IMR-90 (cell line): ENCODE measurements at places on chromosomes 2 and 18.
A peak's percentile ranks its signal among the peaks of the same experiment; 100 is the strongest.

DNA sequence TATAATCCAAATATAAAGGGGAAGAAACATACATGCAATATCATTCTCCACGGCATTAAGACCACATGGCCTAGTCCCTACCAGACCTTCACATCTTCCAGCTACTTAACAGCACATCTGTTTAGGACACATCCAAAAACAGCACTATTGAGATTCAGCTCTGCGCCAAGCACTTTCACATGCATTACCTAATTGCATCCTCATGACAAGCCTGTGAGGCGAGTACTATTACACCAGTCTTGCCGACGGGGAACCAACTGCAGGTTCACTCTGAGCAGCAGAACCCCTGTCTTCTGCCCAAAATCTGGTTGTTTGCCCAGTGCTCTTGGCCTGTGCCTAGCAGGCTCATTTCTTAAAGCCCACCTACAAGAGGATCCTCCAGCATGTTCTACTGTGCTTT is 66.7 kb downstream of the AAK1 start:
- DNase-seq = no peak
- H3K4me3 ChIP-seq = no peak overlapping the region
- H3K27me3 ChIP-seq = no peaks in the 10 kb centered on the region
- H3K36me3 ChIP-seq = no peaks in the 10 kb centered on the region
- H3K4me1 ChIP-seq = peaks cover 19% of the 10 kb centered on the region

DNA sequence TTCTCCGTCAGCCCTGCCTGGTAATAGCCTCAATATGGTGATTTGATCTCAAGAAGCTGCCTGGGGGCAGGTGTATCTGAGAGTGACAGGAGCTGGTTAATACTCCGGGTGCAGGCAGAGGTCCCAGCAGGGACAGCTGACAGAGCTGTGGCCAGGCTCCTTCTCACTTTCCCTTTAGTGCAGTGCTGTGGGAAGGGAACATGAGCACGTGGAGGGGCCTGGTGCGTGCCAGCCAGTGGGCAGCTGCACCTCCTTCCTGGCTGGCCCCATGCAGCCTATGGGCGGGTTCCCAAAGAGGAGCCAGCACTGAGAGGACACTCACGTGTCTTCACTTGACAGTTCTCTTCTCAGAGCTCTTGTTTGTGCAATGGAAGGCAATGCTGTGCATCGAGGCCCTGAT is 9.1 kb downstream of the CNNM4 start:
- no peak for DNase-seq
- H3K27me3 ChIP-seq = no peaks in the 10 kb centered on the region
- no peak overlapping the region for H3K4me3 ChIP-seq
- H3K27ac ChIP-seq = no peak overlapping the region

GRCh38 chr18:50982086-50982801 is 14.4 kb downstream of the ELAC1 start:
- H3K4me1 ChIP-seq = peaks cover 9% of the 10 kb centered on the region
- no peak overlapping the region for H3K27ac ChIP-seq
- no peaks in the 10 kb centered on the region for H3K27me3 ChIP-seq
- no peak overlapping the region for H3K4me3 ChIP-seq
- DNase-seq = no peak

- H3K27ac ChIP-seq = no peak overlapping the region
- no peak for DNase-seq
- no peaks in the 10 kb centered on the region for H3K27me3 ChIP-seq
- no peak overlapping the region for H3K4me3 ChIP-seq
These were observed 469.5 kb upstream of the LINC00305 start for GRCh38 chr18:64618390-64618789.

DNA sequence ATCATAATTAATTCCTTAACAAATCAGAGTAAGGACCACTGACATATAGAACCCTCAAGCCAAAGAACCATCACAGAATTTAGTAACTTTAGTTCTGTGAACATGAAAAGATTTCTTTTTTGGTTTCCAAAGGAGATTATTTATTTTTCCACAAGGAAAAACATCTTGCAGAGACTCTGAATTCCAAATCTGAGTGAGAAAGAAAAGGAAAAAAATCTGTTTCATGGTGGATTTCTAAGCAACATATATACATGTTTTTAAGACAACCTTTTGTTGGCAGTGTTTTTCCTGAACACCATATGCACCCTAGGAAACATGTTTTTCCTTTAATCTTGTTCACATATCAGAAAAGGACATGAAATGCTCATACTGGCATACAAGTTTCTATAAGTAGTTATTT is 149.8 kb downstream of the AGPS start:
- H3K27ac ChIP-seq = no peak overlapping the region
- no peaks in the 10 kb centered on the region for H3K4me1 ChIP-seq
- no peaks in the 10 kb centered on the region for H3K36me3 ChIP-seq
- no peak for DNase-seq

GRCh38 chr18:5951515-5952091 is 56.3 kb upstream of the TMEM200C start:
- DNase-seq = no peak
- peaks cover 4% of the 10 kb centered on the region for H3K27me3 ChIP-seq
- H3K27ac ChIP-seq = no peak overlapping the region
- no peaks in the 10 kb centered on the region for H3K36me3 ChIP-seq

DNA sequence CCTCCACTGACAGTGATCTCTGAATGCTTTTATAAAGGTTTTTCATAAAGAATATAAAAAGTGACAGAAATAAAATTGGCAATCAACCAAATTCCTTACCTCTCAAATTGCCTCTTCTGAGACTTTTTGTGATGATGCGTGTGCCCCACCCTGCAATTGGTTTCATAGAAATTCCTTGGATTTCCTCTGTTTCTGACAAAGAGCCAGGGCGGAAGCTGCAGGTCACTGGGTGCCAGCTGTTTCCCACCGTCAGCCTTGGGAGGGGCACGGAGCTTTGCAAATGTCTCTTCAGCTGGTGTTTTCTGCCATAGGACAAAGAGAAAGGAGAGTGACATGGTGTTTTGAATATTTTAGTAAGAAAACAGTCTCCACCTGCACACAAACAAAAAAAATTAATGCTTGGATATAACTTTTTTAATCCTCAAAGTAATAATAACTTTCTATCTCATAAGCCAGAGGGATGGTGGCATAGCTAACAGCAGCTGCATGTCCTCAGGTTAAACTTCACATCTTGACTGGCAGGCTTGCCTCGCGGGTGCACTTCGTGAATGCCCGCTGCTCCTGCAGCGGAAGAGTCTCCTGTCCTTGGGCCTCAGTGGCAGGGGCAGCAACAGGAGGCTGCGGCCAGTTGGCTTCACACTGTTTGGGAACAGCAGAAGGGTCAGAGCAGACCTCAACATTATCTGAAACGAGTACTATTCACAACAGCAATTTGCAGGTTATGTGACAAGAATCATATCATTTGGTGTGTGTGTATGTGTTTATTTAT is 24.7 kb downstream of the AGAP1 start:
- H3K27ac ChIP-seq = no peak overlapping the region
- DNase-seq = no peak
- H3K4me3 ChIP-seq = no peak overlapping the region
- H3K4me1 ChIP-seq = peaks cover 5% of the 10 kb centered on the region
- no peaks in the 10 kb centered on the region for H3K27me3 ChIP-seq

DNA sequence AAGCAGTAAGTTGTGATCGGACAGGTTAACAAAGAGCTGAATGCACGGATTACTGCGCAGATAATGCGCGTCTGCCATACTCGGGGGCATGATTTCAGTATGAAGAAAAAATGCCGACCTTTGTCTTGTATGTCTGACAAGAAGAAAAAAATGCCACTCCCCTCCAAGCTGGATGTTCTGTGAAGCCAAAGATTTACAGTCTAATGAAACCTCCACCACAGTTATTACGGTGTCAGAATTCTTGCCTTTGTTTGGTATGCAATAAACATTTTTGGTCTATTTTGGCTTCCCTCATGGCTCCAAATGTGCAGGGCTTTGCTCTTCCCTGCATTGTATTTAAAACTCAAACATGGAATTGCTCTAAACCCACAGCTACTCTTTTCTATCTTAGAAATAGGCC is 72.2 kb upstream of the THUMPD2 start:
- no peak for DNase-seq
- no peaks in the 10 kb centered on the region for H3K36me3 ChIP-seq
- no peak overlapping the region for H3K27ac ChIP-seq
- peaks cover 3% of the 10 kb centered on the region; the same call in 1 of the 2 replicates for H3K4me1 ChIP-seq
- H3K27me3 ChIP-seq = peaks cover 2% of the 10 kb centered on the region; the same call in 1 of the 2 replicates
- no peak overlapping the region for H3K4me3 ChIP-seq

DNA sequence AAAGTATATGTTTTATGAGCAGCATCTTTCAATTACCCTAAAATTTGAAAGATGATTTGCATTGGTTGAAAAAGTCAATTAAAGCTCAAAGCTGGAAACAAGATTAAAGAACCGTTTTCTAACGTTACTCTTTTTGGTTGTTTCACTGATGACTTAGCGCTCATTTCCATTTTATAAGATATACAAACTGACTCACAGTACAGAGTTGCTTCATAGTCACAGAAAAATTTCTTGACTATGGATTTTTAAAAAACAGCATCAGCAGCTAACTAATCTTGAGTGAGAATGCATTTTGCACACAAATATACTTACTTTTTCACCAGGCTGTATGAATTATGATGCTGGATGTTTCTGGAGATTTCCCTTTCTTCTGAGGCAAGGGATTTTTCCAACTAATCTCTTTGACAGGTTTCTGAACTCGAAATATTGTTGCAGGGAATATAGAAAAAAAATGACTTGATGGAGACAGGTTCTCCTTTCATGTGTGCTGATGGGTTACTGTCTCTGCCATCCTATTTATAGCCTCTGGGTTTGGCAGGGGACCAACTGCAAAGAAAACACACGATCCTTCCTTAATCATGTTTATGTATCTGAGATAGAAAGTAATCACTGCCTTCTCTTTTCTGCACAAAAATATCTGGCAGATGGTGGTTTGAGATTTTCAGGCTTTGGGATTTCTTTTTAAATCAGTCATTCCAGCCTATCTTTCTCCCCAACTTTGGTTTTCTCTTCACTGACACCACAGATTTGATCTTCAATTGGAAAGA is 129.4 kb upstream of the DAPL1 start:
- H3K36me3 ChIP-seq = peaks cover 18% of the 10 kb centered on the region
- no peak overlapping the region for H3K27ac ChIP-seq
- peaks cover 10% of the 10 kb centered on the region for H3K4me1 ChIP-seq
- no peak overlapping the region for H3K4me3 ChIP-seq
- no peaks in the 10 kb centered on the region for H3K27me3 ChIP-seq
- peak; percentile 76 for DNase-seq

GRCh38 chr2:41870265-41870585 is 177.6 kb upstream of the PKDCC start:
- peaks cover 22% of the 10 kb centered on the region for H3K4me1 ChIP-seq
- DNase-seq = no peak
- H3K36me3 ChIP-seq = no peaks in the 10 kb centered on the region
- no peak overlapping the region for H3K4me3 ChIP-seq
- H3K27ac ChIP-seq = no peak overlapping the region
- no peaks in the 10 kb centered on the region for H3K27me3 ChIP-seq

GRCh38 chr2:165584126-165584654 is 114.7 kb downstream of the CSRNP3 start:
- H3K4me3 ChIP-seq = no peak overlapping the region
- no peaks in the 10 kb centered on the region for H3K27me3 ChIP-seq
- DNase-seq = no peak
- no peaks in the 10 kb centered on the region for H3K4me1 ChIP-seq
